ENCODE measurements at places on chromosomes 1 and 21. TPM values are rescaled to one million over a fixed set of nuclear protein-coding genes. Genes with fewer than 3 reads are reported as not detected.

The TBX15 gene
- total RNA-seq: 62.5 TPM

The CD101 gene
- total RNA-seq: 0.77 TPM

The LRRC47 gene
- 95.9 TPM for total RNA-seq

The KCNE1 gene
- 0.40 TPM for total RNA-seq

The ANKRD34A gene
- total RNA-seq: 7.9 TPM

The DTL gene
- total RNA-seq: 0.17 TPM

The THEM5 gene
- total RNA-seq: not detected

The LCE1D gene
- total RNA-seq: not detected

The ST6GALNAC3 gene
- total RNA-seq: 3.7 TPM

The CDA gene
- total RNA-seq: 1.8 TPM

The SERPINC1 gene
- total RNA-seq: not detected

The ACTN2 gene
- total RNA-seq: 4,645 TPM

The ZYG11A gene
- total RNA-seq: not detected

The SYPL2 gene
- total RNA-seq: 150 TPM
